ENCODE measurements at places on chromosomes 5 and 9.

DNA sequence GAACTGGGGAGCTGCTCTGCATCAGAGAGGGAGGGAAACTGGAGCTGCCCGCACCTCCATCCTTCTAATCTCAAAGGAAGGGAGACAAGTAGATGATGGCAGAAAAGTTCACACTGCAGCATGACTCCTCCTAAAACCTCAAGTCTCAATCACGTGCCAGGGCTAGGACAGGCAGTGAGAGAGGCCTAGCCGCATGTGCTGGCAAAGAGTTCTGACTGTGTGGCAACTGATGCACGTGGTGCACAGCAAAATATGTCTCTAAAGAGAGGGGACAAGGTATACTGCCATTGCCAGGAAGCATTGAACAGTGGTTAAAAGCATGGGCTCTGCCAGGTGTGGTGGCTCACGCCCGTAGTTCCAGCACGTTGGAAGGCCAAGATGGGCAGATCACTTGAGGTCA lies 38.1 kb downstream of the FBXO10 start:
- DNase-seq: no peak

DNA sequence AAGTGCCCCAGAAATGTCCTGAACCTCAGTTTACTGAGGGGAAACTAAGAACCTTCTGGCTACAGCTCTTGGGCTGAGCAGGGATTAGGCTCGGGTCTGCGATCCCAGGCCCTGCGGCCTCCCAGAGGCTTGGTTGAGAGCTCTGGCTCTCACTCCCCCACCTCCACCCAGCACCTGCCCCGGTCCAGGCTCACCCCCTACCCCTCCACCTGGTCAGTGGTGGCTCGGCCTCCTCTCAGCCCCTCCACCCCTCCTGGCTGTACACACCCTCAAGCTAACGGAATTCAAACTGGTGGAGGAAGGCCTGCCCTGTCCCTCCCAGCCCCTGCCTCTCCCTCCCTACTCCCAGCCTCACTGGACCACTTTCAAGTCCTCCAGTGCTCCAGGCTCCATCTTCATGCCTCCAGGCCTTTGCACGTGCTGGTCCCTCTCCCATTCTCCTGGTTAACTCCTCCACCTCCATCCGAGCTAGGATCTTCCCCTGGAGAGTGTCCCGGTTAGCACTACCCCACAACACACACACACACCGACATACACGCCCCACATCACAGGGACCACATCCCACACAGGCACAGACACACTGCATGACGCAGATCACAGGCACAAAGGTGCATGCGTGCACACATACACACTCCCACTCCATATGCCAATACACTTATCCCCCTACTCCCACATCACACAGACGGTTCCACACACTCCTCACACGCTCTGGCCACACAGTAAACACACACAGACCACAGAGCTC lies 130.9 kb downstream of the C9orf50 start:
- no peak for DNase-seq

DNA sequence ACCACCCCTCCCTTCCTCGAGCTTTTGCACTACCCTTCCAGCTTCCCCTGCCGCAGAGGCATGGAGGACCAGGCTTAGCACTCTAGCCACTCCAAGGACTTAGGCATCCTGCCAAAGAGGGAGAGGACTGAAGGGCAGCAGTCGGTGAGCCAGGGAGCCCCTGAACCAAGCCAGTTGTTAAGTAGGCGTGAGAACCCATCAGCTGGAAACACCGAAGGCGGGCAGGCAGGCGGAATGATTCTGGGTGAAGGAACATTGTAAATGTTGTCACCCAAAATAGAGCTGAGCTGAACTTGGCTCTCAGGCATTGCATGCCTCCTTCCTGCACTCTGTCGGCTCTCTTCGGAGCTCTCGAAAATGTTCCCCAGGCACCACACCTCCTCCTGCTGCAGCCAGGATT lies 42.8 kb downstream of the NRG2 start:
- DNase-seq: no peak

GRCh38 chr9:110156902-110157301 lies 51.1 kb downstream of the C9orf152 start:
- DNase-seq: no peak

- DNase-seq: no peak
Measured at GRCh38 chr9:80440724-80441123, 869.0 kb downstream of the TLE4 start.

DNA sequence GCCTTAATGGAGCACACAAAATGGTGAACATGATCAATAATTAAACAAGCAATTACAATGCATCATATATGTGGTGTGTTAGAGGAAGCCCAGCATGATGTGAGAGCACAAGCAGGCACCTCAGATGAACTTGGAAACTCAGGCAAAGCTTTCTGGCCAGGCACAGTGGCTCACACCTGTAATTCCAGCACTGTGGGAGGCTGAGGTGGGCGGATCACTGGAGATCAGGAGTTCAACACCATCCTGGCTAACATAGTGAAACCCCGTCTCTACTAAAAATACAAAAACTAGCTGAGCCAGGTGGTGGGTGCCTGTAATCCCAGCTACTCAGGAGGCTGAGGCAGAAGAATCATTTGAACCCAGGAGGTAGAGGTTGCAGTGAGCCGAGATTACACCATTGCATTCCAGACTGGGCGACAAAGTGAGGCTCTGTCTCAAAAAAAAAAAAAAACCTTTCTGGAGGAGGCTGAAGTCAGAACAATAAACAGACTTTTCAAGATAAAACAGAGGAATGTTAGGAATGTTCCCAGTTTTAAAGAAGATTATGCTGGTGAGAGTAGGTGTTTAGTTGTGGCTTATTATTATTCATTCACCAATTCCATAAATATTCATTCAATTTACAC lies 159.4 kb downstream of the CEMIP2 start:
- DNase-seq: no peak
